ENCODE measurements at places on chromosomes 11 and 22. TPM values are rescaled to one million over a fixed set of nuclear protein-coding genes. Genes with fewer than 3 reads are reported as not detected.

The SEPTIN5 gene
- total RNA-seq, result 51.3 TPM

The DDTL gene
- total RNA-seq, result 4.1 TPM

The LIN7C gene
- total RNA-seq, result 18.9 TPM

The TRPC6 gene
- total RNA-seq, result 0.16 TPM

The TEX12 gene
- total RNA-seq, result 0.16 TPM

The PYGM gene
- total RNA-seq, result 3.9 TPM

The C22orf31 gene
- not detected for total RNA-seq

The PPP6R2 gene
- 45.2 TPM for total RNA-seq

The CSKMT gene
- 9.6 TPM for total RNA-seq

The ILK gene
- 176 TPM for total RNA-seq

The SMTNL1 gene
- not detected for total RNA-seq

The OR4A16 gene
- total RNA-seq, result not detected

The CEP164 gene
- 22.2 TPM for total RNA-seq
